ENCODE measurements at places on chromosomes 16 and 17.

GRCh38 chr17:39601758-39602532 lies 5.8 kb downstream of the NEUROD2 start:
- no peak for DNase-seq

- DNase-seq: no peak
Measured at GRCh38 chr17:74690409-74690825, 22.3 kb downstream of the CD300LF start.

- DNase-seq: no peak
Measured at GRCh38 chr17:70053241-70054234, 21.5 kb upstream of the KCNJ16 start.

- DNase-seq: no peak
Measured at GRCh38 chr16:71788578-71788977, 20.1 kb downstream of the AP1G1 start.

DNA sequence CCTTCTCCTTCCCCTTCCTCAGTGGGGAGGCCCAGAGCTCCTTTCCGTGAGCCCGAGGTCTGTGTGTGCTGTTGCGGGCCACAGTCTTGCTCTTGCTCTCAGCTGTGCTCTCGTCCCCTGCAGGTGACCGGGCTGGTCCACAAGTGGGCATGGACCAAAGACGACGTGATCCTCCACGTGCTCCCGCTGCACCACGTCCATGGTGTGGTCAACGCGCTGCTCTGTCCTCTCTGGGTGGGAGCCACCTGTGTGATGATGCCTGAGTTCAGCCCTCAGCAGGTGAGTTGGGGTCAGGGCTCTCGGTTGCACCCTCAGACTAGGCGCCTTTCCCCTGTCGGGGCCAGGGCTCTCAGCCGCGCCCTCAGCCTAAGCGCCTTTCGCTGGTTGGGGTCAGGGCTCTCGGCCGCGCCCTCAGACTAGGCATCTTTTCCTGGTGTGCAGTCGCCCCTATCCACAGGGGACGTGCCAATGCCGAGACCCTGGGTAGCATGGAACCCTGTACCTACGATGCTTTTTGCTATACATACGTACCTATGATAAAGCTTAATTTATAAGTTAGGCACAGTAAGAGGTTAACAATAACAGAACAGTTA lies 8.9 kb downstream of the ACSF3 start:
- DNase-seq: no peak

DNA sequence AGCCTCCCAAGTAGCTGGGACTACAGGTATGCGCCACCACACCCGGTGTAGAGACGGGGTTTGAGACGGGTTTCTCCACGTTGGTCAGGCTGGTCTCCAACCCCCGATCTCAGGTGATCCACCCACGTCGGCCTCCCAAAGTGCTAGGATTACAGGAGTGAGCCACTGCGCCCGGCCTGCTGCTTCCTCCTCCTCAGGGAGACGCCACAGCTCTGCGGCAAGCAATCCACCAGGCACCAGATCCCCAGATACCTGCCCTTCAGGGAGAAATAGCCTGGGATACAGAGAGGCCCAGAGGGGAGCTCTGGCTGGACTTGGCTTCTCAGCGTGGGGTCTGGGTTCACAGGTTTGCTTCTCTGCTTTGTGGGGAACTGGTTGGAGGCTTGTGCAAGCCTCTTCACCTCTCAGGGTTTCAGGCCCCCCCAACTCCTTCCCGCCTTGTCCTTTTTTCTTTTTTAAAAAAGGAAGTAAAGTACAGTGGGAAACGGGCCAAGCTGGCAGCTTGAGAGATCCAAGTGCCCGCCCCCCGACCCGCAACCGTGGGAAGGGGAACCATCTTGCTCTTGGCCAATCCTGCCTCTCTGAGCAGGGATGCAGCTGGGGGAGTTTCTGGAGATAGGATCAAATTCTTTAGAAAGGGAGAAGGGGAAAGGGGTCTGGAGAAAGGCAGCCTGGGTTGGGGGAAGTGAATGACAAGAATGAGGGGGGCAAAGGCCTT lies 2.6 kb upstream of the SPHK1 start:
- no peak for DNase-seq
